CD4-positive, CD25-positive, alpha-beta regulatory T cell (primary cell): ENCODE measurements at places on chromosomes 2 and 18.

DNA sequence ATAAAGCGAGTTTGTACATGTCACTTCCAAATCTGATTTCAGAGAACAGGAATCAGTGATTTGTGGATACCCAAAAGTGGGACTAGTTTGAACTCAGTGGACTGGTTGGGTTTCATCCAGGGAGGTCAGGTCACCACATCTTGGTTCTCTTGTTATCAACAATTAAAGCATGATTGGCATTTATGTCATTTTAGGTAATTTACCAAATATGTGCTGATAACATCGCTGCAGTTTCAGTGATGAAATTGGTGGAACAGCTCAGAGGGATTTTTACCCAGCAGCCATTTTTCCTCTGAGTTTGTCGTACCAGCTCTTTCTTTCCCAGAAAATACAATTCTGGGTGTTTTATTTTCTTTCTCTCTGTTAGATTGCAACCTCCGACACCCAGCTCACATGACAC, 33.4 kb downstream of the TMEM18 start:
- no peak for DNase-seq

GRCh38 chr2:112056626-112056987, 1.5 kb downstream of the TMEM87B start:
- DNase-seq = no peak

DNA sequence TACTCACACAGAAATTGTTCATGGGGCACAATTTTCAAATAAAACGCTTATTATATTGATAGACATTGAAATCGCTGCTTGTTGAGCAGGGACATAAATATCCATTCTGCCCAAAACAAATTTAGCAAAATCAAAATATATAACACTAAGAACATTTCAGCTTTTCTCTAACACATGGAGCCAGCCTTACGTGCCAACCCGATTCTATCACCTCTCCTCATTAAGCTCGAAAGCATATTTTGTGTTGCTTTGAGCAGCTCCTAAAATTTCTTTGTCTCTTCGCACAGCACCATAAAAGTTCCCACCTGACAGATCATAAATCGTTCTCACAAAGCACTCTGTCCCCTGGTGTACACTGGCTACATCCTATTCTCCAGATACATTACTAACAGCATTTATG, 1034.4 kb upstream of the KLHL29 start:
- DNase-seq = no peak

DNA sequence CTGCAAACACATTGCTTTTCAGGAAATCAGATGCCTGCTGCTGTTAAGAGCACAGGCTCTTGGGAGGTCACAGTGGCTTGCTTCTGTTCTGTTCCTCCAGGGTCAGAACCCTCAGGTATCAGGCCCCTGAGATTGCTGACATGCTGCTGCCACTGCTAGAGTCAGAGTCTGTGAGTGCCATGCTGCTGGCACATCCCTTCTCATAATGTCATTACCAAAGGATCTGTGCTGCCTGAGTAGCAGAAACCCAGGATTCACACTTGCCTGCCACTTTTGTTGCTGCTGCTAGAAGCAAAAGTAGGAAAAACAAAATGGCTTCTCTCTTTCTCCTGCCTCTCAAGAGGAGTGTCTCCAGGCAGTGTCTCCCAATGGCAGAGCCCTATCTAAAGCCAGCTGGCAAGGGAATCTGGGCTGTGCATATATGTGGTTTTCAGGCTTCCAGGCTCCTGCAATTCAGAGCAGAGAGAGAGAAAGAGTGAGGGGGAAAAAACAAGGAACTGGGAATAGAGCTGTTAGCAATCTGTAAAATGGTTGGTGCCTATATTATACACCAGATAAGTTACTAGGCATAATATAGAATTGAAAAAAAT, 180.3 kb downstream of the MYCN start:
- DNase-seq = no peak

DNA sequence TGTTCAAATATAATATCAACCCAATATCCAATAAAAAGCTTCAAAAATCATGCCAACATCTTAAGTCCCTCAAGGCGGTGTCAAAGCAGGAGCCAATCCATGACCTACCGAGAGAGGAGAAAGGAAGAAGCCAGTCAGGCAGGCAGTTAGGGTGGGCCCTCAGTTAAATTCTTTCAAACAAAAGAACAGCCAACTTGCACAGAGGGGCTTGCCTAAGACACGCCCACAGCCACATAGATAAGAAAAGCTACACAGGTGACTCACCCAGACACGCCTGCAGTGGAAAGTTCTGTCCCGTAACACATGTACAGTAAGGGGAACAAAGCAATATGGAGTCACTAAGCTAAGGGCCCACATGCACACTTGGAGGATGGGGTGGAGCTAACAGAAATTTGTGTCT, 61.3 kb downstream of the SP110 start:
- DNase-seq = no peak
